ENCODE measurements at places on chromosomes 1 and 21.

- DNase-seq, result no peak
Measured at GRCh38 chr1:156797212-156797871, 19.3 kb downstream of the SH2D2A start.

DNA sequence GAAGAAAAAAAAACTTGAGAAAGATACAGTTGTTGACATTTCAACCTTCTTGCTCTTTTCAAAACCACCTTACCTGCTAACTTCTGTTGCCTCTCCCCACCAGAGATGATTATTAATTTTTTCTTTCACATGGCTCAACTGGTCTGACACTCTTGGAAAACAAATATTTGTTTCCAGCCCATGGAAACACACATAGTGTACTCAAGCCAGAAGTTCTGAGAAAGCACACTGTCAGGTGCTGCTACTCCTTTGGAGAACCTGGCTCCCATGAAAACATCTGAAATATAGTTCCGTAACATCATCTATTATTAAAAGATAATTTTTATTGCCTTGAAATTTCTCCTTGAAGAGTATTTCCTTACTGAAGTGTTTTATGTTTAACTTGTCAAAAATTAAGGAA, 145.0 kb upstream of the C1orf105 start:
- no peak for DNase-seq

GRCh38 chr1:47656719-47657685, 219.2 kb downstream of the FOXD2 start:
- no peak for DNase-seq

DNA sequence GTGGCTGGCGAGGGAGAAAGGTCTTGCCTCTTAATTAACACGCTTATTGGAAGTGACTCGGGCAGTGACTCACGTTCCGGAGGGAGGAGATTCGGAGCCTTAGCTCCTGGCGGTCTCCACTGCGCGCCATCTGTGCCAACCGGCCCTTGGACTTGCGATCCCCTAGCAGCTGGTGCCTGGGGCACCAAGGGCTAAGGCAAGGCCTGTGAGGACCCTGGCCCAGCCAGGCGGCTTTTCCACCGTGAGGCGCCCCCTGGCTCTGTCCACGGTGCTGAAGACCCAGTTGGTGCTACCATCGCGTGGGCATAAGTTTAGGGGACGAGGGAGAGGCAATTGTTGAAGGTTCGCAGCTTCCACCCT, 1.3 kb upstream of the SYT6 start:
- no peak for DNase-seq

DNA sequence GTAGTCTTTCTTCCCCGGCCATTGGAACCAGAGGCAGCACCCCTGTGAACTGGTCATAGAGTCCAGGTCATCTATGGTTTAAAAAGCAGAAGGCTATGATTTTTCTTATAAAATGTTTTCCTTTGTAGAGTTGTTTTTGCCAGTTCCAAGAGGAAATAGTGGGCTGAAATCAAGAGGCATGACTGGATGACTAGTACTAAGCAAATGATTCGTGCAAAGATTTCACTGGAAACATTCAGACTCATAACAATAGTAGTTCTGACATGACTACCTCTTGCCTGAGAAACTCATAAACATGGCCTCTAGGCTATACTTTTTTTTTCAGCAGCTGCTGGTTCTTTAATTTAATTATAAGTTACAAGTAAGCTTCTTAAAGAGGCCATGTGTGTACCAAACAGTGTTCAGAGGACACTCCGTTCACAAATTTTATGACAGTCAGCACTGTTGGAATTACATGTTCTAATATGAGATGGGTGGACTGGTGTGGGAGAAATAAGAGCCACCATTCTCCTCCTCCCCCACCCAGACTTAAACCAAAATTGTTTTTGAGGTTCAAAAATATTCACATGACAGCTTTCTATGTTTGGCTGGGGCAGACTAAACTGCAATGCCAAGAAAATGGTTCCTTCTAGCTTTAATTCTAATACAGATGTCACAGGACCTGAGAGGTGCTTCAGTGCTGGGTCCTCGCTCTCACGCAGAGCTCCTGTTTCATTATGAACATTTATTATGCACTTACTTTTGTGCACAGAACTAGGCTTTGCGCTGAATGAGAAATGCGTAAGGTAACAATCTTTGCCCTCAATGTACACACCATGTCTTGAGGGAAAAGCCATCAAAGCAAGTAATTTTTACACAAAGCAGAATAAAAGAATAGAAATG, 147.5 kb downstream of the ZC3H11B start:
- DNase-seq, result no peak

DNA sequence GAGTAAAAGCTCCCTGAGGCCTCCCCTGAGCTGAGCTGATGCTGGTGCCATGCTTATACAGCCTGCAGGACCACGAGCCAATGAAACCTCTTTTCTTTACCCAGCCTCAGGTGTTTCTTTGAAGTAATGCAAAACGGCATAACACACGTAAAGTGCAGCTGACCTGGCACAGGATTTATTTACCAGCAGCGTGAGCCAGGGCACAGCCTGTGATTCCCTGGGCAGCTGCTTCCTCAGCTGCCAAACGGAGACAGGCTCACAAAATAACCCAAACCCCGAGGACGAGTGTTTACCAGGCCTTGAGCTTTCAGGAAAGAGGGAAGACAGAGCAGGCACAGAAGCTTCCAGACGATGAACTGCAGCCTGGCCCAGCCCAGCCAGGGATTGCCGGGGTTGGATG, 120.6 kb upstream of the ARHGEF16 start:
- peak; percentile 27 for DNase-seq

DNA sequence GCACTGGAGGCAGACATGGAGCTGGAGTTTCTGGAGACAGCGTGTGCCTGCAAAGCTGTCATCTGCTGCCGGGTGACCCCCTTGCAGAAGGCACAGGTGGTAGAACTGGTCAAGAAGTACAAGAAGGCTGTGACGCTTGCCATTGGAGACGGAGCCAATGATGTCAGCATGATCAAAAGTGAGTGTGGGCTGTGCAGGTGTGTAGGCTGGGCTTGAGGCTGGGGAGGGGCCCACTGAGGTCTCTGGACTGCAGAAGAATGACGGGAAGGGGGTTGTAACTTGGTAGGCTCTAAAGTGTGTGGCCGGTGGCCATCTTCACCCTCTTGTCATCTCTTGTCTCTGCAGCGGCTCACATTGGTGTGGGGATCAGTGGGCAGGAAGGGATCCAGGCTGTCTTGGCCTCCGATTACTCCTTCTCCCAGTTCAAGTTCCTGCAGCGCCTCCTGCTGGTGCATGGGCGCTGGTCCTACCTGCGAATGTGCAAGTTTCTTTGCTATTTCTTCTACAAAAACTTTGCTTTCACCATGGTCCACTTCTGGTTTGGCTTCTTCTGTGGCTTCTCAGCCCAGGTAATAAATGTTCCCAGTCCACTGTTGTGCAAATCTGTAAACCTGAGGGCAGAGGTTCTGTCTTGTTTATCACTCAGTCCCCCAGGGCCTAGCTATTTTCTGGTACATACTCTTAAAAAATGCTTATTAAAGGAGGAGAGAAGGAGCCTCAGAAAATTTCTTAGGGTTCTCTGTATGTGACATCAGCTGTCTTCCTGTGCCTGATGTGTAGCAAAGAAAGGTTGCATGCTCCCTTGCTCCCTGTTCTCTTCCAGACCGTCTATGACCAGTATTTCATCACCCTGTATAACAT, 19.9 kb downstream of the ATP8B2 start:
- DNase-seq, result no peak

- no peak for DNase-seq
Measured at GRCh38 chr1:50458507-50458906, 35.3 kb upstream of the DMRTA2 start.

DNA sequence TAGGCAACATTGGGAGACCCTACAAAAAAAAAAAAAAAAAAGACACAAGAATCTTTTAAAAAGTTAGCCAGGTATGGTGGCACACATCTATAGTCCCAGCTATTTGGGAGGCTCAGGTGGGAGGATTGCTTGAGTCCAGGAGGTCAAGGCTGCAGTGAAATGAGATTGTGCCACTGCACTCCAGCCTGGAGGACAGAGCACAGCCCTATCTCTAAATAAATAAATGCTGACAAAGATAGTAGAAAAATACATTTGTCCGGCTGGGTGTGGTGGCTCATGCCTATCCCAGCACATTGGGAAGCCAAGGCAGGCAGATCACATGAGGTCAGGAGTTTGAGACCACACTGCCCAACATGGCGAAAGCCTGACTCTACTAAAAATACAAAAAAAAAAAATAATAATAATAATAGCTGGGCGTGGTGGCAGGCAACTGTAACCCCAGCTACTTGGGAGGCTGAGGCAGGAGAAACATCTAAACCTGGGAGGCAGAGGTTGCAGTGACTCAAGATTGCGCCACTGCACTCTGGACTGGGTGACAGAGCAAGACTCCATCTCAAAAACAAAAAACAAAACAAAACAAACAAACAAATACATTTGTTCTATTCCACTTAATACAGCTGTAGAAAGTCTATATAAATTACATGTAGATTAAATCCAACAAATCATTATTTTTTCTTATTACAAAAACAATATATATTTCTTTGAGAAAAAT, 48.5 kb downstream of the PHACTR4 start:
- DNase-seq, result no peak

DNA sequence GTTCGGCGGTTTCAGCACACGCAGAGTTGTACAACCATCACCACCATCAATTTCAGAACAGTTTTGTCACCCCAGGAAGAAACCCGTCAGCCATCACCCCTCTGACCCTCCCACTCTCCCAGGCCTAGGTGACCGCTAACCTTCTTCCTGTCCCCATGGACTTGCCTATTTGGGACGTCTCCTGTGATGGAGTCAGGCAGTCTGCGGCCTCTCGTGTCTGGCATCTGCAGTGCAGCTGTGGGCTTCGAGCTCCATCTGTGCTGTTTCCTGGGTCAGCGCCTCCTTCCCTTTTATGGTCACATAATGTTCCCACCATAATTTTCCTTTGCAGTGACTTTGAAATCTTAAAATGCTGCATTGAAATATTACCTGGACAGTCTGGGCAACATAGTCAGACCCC, 24.4 kb downstream of the SLC45A1 start:
- no peak for DNase-seq

- no peak for DNase-seq
Measured at GRCh38 chr1:164682570-164682969, 123.6 kb downstream of the PBX1 start.

DNA sequence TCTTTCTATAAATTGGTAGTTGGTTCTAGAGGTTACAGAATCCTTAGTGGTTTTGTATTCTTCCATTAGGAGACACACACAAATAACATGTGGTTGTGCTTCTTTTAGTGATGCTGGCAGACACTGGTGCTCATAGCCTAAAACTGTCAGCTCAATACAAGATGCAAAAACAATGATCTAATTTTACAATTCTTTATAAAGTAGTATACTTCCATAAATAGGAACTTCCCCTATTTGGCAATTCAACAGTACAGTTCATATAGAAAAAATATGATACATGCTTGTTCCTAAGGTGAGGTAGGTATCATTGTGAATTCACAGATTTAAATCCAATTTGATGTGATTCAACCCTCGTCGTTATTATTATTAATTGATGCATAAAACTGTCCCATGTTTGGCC, 20.8 kb upstream of the CCDC17 start:
- no peak for DNase-seq

DNA sequence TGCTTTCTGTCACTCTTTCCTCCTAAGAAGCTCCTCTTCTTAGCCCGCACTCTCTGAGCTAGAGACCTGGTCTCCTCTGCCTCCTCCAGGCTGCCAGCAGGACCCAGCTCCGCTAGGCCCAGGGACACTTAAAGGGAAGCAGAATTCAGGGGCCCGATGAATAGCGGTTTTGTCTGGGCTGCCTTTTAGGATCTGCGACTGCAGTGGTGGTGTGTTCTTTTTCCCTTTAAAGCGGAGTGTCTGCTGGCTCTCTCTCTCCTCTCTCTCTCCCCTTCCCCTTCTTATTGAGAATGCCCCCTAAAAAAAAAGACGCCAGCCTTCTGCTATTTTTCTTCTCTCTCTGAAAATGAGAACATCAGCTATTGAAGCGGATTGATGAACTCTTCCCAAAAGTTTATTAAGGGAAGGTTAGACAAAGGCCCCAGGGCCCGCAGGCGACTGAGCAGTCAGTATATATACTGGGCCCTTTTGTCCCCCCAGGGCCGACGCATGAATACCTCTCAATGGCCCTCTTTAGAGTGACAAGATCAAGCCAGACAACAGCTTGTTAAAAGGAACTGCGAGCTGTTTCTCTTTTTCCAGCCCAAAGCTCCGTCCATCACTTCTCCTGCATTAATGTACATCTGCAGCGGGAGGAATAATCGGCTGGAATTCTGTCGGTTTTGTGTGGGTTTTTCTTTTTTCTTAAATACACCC, 27.0 kb downstream of the PAX7 start:
- no peak for DNase-seq

- DNase-seq, result no peak
Measured at GRCh38 chr1:232568906-232569553, 60.9 kb downstream of the SIPA1L2 start.

DNA sequence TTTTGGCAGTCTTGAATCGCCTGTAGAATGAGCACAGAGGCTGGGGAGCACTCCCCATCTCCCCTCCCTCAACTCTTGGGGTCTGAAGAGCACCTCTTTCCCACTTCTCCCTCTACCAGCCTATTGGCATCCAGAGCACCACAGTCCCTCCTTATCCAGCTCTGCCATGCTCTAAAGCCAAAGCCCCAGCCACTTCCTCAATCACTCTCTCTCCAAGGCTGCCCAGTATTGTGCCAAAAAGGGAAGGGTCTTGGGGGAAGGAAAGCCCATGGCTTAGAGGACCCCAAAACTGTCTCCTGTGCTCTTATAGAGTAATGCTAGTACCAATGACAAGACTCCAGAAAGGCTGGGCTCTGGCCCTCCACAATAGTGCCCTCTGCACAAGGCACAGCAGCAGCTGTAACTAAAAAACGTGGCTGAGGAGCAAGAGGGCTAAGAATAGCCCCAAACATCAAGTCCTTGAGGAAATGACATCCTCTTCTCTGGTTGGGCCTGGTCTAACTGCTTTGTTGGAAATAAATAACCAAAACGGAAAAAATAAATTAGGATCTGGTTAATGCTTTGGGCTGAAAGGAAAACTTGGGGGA, 28.4 kb downstream of the SLC27A3 start:
- no peak for DNase-seq

- no peak for DNase-seq
Measured at GRCh38 chr21:23471877-23472276, 2135.4 kb downstream of the MRPL39 start.

GRCh38 chr1:230335861-230336522, 90.1 kb downstream of the PGBD5 start:
- DNase-seq, result no peak

- DNase-seq, result no peak
Measured at GRCh38 chr1:116945421-116945820, 35.7 kb downstream of the PTGFRN start.

DNA sequence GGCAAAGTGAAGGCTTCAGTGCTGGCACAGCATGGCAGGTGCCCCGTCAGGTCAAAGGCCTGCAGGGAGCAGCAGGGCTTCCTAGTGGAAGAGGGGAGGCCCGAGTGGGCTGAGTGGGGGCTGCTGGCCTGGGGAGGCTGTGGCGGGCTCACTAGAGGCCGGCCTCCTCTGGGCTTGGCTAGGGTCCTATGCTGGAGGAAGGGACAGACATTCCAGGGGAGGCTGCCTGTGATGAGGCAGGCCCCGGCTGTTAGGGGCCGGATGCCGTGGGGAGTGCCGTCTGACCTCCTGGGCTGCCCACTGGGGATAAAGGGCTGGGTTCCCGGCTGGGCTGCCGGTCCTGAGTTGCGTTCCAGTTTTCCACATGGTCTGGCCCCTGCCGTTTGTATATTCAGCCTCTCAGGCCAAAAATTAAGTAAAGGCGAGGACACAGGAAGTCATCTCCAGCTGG, 21.1 kb downstream of the PRXL2B start:
- no peak for DNase-seq

Data from anterior cingulate cortex (tissue), 58 donors.